ENCODE measurements at places on chromosomes 6 and 20.

DNA sequence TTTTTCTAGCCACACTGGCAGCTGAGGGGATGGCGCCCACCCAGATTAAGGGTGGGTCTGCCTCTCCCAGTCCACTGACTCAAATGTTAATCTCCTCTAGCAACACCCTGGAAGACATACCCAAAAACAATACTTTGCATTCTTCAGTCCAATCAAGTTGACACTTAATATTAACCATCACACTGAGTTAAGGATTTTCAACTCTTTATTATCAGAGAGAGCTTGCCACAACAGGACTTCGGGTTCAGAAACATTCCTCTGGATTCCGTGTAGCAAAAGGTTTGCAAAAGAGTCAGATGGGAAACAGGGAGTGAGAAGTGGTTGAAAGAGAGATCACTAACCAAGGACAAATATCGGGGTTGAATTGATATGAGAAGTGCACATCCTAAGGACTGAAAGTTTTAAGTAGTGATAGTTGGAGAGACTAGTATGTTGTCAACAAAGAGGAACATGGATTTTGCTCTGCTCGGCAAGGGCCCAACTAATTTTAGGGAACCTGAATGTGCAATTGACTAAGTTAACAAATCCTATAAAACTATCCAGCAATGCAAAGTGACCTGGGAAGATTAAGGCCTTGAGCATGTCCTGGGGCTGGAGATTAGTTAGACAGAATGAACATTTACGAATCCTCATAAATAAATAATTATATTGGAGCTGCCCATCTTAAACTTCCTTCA, 137.0 kb upstream of the TENT5A start:
- no peak for DNase-seq

GRCh38 chr6:35302604-35303241, 5.1 kb downstream of the DEF6 start:
- DNase-seq: peak; percentile 50

- peak; percentile 72 for DNase-seq
These were observed at the start of gene DAAM2 for GRCh38 chr6:39791850-39792539. TSS of gene DAAM2 (plus strand) at chr6:39792376. CDS start at chr6:39856303, 63,927 bp downstream.

GRCh38 chr20:41232973-41233926, 84.3 kb downstream of the ZHX3 start:
- DNase-seq: peak; percentile 92

DNA sequence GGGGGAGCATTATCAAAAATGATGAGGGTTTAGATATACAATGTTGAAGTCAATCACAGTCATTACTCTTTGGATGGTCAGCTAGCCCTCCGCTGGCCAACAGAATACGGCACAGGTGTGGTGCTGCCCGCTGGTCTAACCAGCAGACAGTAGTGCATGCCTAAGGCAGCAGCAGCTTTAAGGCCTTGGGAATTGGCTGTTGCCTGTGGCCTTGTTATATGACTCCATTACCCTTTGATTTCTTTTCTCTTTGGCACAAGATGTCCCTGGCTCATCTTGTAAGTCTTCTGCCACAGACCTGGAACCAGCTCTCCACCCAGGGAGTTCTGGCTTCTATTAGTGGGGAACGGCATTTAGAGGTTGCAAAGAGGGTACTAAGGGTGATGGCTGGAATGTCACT, 110.2 kb downstream of the WDR27 start:
- no peak for DNase-seq

DNA sequence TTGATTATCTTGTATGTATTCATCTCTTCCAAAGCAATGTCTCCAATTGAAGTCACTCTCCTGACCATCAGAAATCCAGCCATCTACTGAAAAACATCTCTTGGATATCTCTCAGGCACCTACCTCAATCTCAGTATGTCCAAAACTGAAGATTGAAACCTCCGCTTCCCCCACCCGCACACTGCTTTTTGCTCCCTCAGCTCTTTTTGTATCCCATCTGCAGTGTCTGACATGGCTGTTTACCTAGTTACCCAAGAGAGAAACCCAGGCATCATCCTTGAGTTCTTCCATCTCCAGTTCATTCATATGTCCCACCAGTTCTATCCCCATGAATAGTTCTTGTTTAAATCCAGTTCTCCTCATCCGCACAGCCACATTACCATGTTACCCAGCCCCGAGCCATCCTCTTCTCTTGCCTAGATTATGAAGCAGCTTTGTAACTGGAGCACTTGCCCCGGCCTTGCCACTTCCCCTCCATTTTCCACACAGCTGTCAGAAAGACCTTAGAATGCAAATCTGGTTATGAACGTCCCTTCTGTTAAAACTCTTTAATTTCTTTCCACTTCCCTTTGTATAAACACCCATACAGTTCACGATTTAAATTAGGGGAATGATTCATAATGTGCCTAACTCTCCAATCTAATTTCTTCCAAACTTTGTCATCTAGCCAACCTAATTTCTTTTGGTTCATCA, 40.5 kb upstream of the GCLC start:
- DNase-seq: no peak

DNA sequence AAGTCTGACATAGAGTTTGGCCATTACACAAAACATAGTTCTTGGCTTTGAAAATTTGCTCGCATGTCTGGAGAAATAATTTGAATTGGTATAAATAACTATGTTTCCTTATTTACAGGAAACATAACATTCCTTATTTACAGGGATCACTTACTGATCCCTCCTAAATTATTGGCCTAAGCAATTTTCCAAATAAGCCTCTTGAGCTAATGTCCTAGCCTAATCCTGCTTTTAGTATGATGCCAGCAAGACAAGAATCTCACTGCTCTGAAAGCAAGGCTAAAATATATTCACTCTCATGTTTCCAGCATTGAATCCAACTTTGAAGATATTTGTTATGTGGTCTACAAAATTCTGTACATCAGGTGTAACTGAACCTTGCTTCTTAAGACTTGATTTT, 4.1 kb upstream of the TBC1D32 start:
- no peak for DNase-seq

GRCh38 chr20:53679597-53680309, 86.1 kb upstream of the ZNF217 start:
- peak; percentile 23 for DNase-seq

DNA sequence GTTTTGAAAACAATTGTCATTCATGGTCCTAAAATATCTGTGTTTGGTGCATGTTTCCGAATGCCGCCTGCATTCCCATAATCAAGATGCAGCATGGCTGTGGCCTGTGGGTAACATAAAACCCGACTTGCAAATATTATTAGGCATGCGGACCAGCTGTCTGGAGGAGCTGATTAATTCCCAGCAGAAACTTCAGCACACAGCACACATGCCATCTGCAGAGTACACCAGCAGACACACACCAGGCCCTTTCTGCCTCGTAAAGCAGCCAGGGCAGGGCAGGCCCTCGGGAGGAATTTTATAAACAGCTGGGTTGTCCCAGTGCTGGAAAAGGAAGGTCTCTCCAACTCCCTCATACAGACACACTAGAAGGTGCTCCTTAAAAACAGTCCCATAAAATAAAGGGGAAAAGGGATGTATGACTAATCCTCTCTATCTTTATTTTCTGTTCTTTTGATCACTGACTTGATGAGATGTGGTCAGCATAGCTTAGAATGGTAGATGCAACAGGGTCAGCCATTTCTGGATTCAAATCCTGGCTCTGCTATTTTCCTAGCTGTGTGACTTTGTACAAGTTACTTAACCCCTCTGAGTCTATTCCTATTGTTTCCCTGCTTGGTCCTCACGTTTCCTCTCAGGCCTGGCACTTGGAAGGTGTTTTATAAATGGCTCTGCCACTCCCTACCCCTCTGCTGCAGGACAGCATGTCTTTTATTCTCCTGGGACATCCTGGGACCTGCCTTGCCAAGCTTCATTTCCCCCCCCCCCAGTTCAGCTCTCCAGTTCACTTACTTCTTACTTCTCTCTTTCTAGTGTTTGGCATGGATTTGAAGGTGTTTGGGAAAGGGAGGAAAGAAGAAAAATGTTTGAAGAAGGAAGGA, 85.9 kb upstream of the TRAF3IP2 start:
- peak; percentile 37 for DNase-seq

DNA sequence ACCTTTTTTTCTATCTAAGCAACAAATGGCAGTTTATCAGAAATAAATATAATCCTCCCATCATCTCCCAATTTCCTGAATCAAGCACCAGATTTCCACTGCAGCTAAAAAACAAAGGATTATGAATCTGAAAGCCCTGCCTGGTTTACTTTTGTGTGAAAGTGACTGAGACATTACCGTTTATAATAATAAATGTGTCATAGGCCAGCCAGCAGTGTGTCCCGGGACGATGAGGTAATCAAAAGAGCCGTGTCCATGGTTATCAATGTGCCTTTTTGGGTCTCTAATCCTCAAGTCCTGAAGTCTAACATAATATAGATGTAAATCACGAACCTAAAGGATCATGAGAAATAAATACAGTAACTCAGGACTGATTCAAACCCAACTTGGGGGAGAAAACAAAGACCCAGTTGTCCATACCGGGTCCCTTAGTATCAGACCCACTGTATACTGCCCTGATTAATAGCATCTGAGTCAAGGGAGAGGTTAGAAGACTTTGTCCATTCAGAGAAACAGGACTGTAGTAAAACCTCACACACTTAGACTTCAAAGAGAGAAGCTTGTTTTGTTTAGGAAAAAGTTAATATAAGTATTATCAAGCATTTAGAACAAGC, 149.1 kb downstream of the SASH1 start:
- peak; percentile 44 for DNase-seq

DNA sequence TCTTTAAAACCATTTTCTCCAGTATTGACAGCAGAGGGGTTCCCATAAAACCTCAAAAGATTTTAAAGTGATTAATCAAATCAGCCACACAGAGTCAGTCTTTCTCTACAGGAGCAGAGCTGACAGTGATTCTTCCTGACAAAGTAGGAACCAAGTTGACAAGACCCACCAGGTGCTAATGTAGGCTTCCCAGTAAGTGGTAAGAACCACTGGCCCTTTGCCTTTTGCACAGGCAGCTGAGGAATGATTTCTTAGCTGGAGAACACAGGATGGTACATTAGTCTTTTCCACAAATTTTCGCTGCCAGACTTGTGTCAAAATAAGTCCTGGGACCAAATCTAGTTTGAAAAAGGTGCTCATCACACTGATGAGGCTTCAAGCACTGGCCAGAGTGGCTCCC, 95.8 kb downstream of the ARMC2 start:
- no peak for DNase-seq

GRCh38 chr6:163757520-163757919, 343.0 kb downstream of the QKI start:
- peak; percentile 31 for DNase-seq

DNA sequence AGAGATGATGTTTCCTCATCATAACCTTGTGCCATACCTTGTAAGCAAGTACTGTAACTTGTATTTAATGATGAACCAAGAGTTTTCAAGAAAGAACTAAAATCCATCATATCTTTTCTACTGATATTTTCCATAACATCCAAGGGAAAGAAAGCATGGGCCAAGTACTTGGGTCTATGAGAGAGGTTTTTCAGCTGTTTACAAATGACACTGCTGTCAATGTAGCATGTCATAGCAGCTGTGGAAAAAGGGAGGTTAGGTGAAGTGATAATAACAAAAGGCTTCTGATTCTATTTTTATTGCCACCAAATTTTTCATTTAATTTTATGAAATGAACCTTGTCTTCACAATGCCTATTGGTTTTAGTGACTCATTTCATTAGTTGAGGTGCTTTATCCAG, 482.3 kb downstream of the LMBRD1 start:
- no peak for DNase-seq

GRCh38 chr20:62354031-62354808, 12.9 kb downstream of the LAMA5 start:
- no peak for DNase-seq

GRCh38 chr20:63425846-63426485, 46.5 kb downstream of the KCNQ2 start:
- no peak for DNase-seq

GRCh38 chr20:44552950-44553908, 29.1 kb upstream of the PKIG start:
- peak; percentile 91 for DNase-seq

DNA sequence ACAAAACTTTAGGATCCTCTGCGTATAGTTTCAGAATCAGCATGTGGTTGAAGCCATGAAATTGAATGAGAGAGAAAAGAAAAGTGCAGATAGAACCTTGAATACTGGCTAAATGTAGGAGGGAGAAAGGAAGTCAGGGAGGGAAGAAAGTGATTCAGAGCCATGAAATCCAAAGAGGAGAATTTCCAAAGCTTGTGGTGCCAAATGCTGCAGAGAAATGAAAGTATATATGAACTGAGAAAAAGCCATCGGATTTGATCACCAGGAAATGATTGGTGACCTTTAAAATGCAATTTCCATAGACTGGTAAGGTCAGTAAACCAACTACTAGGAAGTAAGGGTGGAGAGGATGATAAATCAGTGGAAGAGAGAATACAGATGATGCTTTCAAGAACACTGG, 142.3 kb downstream of the TFAP2A start:
- no peak for DNase-seq

- peak; percentile 38 for DNase-seq
These were observed 571.5 kb downstream of the HDGFL1 start for GRCh38 chr6:23140871-23141270.

- DNase-seq: no peak
These were observed 42.4 kb downstream of the PTCHD4 start for GRCh38 chr6:48068278-48069251.

DNA sequence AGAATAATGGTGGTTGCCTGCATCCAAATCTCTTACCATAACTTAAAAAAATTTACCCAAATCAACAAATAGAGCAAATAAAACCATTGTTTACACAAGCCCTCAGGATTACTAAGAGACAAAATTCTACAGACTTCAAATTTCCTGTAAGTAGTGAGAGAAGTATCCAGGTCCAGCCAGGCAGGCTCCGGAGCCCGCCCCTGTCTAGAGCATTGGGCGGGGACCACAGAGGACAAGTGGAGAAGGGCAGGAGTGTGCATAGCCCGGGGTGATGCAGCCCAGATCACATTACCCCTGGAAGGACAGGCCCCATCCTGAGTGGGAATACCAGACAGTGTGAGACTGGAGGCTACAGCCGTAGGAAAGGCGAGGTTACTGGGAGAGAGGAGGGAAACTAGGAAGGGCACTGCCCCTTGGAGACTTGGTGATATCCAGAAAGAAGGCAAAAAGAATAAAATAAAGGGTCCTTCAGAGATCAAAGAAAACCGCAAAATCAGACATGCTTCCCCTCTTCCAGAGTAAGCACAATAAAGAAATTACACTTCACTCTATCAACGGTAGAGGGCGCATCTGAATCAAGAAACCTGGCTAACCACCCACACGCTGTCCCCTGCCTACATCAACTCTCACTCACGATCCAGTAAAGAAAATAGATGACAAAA, 26.6 kb downstream of the RIN2 start:
- DNase-seq: peak; percentile 83

DNA sequence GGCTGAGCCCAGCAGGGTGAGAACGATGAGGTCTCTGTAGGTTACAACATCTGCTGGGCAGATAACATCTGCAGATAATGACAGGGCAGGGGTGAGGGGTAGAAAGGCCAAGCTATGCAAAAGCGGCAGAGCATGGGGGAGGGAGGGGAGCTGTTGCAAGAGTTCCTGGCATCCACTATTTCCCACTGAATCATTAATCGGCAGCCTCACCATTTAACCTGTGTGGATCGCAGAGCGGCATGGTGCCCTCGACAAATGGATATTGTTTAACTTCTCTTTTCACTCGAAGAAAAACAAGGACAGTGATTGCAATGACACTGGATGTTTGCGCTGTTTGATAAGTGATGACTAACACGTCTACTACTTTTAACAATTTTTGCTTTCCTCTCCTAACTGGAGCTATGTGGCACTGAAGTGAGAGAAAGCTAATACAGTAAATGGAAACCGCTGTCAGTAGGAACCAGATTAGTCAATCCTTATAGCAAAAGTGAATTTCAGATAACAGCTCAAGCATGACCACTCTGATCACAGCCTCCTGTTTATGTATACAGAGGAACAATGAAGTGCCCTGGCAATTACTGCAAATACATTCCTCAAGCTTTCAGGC, 381.5 kb downstream of the TFAP2A start:
- no peak for DNase-seq

All from fibroblast of skin of right biceps (primary cell).